Foreskin fibroblast (primary cell): ENCODE measurements at places on chromosomes 2 and 18.

DNA sequence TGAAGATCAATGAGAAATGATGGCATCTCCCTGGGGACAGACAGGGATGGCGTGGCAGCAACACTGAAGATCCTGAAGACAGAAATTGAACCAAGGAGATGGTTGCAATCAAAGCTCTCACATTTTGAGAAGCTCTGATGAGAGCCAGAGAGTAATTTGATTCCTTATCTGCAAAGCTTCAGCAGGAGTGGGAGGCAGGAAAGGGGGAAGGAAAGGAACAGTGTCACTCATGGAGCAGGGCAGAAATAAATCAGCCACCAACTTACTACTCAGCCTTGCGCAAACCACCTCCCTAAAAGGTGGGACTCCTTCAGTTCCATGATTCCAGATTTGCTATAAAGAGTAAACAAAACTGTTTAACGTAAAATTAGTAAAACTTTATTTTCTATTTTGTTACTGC lies 119.2 kb downstream of the CACNB4 start:
- DNase-seq = peak; percentile 16

- DNase-seq = no peak
These were observed 9.9 kb downstream of the IMPA2 start for GRCh38 chr18:11991021-11991795.

DNA sequence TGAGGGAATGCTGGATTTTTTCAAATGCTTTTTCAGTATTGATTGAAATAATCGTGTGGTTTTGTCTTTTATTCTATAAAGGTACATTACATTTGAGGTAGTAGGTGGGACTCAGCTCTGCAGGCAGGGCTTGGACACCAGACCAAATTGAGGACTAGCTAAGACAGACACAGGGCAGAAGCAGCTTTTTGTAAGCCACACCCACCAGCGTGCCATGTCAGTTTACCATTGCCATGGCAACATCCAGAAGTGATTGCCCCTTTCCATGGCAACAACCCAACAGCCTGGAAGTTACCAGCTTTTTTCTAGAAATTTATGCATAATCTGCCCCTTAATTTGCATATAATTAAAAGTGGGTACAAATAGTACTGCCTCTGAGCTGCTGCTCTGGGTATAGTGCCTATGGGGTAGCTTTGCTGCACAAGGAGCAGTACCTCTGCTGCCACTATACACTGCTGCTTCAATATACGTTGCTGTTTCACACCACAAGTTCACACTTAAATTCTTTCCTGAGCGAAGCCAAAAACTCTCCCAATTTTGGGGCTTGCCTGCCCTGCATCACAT lies 23.6 kb upstream of the VWA3B start:
- no peak for DNase-seq

GRCh38 chr2:33975498-33975897 lies 376.4 kb upstream of the FAM98A start:
- no peak for DNase-seq

GRCh38 chr2:120447127-120447785 lies 101.3 kb downstream of the INHBB start:
- no peak for DNase-seq
